Activated naive CD8-positive, alpha-beta T cell treated with anti-CD3 and anti-CD28 coated beads, Interleukin-2, amount 10 ng/mL, durations not matched to agents 7 days and 5 days (primary cell): ENCODE measurements at places on chromosomes 16 and 17.
A peak's percentile ranks its signal among the peaks of the same experiment; 100 is the strongest.

GRCh38 chr16:88655053-88655732 is 4.3 kb upstream of the CYBA start:
- no peak for DNase-seq

- DNase-seq: no peak
Observed at GRCh38 chr17:42389899-42390298, 1.7 kb upstream of the STAT3 start.

GRCh38 chr16:34802848-34803599 is 1343.6 kb downstream of the TP53TG3F start:
- DNase-seq: peak; percentile 22

GRCh38 chr17:72969293-72969906 is 123.1 kb downstream of the SLC39A11 start:
- DNase-seq: no peak

DNA sequence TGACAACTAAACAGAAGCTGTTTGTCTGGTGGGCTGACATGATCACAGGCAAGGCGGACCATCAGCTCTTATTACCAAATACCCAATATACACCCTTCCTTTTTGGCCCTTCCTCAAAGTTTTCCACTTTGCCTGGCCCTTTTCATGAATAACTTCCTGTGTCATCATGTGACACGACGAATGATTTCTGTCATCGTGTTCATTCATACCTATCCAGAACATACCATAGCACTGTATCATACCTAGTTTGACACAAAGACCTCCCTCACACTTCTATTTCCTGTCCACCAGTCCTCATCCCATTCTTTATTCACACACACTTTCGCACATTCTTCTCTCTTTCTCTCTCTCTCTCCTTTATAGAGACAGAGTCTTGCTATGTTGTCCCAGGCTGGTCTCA is 131.8 kb downstream of the STX8 start:
- no peak for DNase-seq

- no peak for DNase-seq
Observed at GRCh38 chr16:55515111-55515510, 6.2 kb downstream of the LPCAT2 start.

- DNase-seq: no peak
Observed at GRCh38 chr17:42608305-42609181, 631 bp downstream of the RETREG3 start.

DNA sequence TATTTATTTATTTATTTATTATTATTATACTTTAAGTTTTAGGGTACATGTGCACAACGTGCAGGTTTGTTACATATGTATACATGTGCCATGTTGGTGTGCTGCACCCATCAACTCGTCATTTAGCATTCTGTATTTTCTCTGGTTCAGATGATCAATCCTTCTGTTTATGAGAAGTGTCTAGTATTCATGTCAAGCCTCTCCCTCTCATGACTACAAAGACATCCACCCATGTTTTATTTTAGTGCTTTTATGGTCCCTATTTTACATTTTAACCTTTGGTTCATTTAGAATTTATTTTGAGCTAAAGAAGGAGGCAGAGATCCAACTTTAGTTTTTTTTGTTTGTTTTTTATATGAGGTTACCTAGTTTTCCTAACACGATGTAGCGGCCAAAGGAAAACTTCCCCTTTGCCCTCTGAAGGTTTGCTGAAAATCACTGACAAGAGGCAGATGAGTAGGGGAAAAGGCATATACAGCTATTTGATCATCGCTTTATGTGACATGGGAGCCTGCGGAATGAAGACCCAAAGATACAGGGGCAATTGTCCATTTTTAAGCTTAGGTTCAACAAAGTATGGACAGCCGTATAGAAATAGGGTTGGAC is 22.4 kb upstream of the AQP8 start:
- DNase-seq: no peak

DNA sequence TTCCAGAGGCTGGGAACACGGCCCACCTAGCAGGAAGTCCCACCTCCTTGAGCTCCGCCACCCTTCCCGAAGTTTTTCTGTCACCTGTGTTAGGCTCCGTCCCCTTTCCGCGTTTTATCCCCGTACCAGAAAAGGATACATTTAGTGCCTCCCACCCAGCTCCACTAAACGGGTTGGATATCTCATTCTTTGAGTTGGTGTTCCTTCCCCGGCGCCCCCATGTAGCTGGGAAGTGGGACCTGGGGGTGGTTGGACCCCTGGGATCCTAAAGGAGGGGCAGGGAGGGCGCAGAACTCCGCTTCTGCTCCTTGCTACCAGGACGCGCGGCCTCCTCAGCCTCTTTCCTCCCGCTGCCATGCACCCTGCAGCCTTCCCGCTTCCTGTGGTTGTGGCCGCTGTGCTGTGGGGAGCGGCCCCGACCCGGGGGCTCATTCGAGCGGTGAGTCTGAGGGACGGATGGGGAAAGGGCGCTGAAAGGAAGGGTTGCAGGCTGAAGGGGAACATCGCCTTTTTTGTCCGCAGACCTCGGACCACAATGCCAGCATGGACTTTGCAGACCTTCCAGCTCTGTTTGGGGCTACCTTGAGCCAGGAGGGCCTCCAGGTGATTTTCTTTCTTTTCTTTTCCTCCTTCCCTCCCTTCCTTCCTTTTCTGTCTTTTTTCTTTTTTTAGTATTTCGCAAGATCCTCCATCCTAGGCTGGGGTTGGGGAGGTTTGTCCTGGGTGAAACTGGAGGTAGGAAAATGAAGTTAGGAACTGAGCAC is 669 bp downstream of the RNF167 start:
- DNase-seq: peak; percentile 80

- no peak for DNase-seq
Observed at GRCh38 chr16:85045641-85046471, 18.3 kb downstream of the KIAA0513 start.
